Stimulated activated CD4-positive, alpha-beta T cell treated with anti-CD3 and anti-CD28 coated beads, Interleukin-1b, Interleukin-23, amount 100 ng/mL, for 1 hour (primary cell): ENCODE measurements at places on chromosomes 4 and X.

GRCh38 chr4:33512397-33512796 is 2731.9 kb downstream of the ARAP2 start:
- DNase-seq = no peak

GRCh38 chr4:105014234-105014633 is 132.4 kb upstream of the TET2 start:
- no peak for DNase-seq

DNA sequence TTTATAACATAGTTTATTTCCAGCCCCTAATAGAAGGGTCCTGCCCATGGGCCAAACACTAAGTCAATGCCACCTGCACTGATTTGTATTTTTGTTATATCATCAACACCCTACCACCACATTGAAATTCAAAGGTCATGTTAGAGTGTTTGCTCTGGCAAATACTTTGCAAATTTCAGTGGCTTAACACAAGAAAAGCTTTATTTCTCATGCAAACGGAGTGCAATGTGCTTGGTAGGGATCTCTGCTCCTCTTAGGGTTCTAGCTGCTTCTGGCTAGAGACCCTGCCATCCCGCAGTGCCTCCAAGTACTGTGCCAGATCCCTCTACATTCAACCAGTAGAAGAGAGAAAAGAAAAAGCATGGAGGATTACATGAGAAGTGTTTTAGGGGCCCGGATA is 230.8 kb upstream of the TET2 start:
- no peak for DNase-seq

DNA sequence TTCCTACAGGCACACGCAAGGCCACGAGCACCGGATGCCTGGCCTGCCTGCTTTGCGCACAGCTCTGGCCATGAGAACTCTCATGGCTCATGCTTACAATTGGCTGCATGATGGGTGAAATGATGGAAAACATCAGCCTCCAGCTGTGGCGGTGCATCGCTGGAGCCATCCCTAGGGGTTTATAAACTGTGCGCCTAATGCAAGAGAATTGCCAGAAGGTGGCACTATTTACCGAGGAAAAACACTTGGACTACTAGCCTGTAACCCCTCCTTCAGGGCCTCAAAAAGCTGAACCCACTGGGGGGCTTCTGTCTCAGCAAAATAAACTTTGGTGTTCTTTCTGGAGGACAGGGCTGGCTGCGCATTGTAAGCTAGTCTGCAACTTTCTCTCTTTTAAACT is 51.9 kb downstream of the PHKA2 start:
- DNase-seq = no peak

GRCh38 chr4:38574559-38575333 is 89.3 kb upstream of the KLF3 start:
- DNase-seq = no peak

DNA sequence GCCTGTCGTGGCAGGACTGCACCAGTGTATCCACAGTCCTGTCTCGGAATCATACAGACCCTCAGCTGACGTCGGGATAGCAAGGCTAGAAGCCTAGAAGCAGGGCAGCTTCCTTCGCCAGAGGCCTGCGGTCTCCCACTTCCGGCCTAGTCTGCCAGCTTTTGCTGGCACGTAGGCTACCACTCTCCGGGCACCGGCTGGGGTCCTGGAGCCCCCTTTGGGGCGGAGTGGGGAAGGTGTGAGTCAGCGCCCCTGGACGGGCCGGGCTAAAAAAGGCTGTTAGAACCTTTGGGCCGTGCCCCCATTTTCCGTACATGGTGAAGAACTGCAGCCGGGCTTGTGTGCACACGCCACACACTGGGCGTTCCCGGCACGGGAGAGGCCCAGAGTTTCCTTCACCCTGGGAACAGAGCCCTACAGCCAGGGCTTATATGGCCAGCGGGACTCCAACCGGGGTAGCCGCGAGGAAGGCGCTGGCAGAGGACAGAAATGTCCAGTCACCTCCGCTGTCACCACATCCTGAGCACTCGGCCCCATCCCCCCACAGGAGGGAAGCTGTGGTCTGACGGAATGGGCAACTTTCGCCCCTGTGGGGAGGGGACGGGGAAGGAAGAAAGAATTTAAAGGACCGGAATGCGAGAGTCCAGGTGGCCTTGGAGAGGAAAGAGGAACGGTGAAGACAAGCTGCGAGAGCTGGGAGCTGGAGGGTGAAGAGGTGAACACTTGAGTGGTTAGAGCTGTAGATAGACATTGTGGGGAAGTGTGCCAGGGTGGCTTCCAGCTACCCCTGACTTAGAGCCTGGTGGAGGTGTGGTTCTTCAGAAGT is 4.6 kb downstream of the MAGIX start:
- no peak for DNase-seq

- DNase-seq = no peak
These were observed 138.4 kb downstream of the CBR4 start for GRCh38 chr4:168871632-168872031.

DNA sequence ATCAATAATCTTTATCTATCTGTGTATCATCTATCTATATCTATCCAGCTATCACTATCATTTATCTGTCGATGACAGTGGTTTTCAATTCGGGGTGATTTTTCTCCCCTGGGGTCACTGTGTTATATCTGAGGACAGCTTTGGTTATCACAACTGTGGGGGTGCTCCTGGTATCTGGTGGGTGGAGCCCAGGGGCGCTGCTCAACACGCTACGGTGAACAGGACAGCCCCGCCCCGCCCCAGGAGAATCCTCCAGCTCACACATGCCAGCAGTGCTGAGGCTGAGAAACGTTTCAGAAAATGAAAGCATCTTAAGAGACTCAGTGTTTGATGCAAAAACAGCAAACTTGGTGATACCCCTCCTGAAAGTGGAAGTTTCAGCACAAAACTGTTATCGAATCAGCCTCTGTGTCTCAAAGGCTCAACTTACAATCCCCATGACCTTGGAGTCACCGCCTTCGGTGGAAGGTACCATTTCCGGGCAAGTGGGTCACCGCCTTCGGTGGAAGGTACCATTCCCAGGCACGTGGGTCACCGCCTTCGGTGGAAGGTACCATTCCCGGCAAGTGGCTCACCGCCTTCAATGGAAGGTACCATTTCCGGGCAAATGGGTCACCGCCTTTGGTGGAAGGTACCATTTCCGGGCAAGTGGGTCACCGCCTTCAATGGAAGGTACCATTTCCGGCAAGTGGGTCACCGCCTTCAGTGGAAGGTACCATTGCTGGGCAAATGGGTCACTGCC is 315.3 kb downstream of the DHRSX start:
- no peak for DNase-seq

DNA sequence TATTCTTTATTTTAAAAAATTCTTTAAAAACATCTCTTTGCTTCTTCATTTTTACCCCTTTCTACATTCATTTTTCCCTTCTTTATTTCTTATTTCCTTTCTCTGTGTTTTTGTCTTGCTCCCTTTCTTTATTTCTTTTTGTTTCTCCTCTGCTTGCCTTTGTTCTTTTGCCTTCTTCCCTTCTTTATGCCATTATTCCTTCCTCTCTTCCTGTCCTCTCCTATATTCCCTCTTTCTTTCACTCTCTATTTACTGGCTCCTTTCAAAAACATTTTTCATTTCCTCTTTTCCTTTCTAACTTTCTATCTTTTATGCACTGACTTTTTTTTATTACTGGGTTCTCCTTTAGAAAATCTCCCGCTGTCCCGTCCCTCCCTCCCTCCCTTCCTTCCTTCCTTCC is 102.2 kb downstream of the RBMX2 start:
- DNase-seq = no peak

- no peak for DNase-seq
These were observed 179.4 kb downstream of the RAPGEF2 start for GRCh38 chr4:159282329-159282728.

GRCh38 chrX:19342331-19342906 is 1.3 kb upstream of the PDHA1 start:
- DNase-seq = no peak

DNA sequence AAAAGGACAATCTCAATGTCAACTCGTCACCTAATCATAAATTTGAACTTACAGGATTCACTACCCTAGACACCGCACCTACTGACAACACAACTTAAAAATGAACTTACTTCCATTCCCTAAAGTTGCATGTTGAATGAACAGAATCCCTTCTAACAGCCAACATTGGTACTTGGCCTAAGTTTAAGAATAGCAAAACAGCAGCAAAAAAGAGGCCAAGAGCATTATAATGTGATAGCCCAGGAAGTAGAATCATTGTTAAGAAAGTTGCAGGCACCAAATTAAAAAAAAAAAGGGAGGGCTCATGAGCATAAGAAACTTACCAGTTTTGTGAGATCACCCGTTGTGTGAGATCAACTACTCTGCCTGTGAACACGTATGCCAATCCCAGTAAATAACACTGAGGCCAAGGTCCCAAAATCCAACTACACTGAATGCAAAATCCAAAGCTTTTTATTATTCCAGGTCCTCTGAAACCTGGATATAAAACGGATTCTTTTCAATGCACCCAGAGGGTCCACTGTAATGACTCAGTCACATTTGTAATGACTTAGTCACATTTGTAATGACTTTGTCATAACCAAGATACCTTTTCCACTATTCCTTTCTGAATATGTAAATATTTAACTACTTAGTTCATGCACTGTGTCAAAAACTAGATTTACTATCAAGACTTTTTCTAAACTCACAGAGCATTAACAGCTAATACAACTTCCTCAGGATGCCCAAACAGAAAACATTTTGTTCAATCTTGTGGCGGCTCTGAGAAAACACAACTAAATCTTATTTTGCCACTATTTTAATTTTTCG is 6.8 kb downstream of the HNRNPDL start:
- no peak for DNase-seq

- no peak for DNase-seq
These were observed 4.6 kb downstream of the TMEM255A start for GRCh38 chrX:120306630-120307029.

- no peak for DNase-seq
These were observed 378.0 kb upstream of the DMD start for GRCh38 chrX:33589316-33589715.

DNA sequence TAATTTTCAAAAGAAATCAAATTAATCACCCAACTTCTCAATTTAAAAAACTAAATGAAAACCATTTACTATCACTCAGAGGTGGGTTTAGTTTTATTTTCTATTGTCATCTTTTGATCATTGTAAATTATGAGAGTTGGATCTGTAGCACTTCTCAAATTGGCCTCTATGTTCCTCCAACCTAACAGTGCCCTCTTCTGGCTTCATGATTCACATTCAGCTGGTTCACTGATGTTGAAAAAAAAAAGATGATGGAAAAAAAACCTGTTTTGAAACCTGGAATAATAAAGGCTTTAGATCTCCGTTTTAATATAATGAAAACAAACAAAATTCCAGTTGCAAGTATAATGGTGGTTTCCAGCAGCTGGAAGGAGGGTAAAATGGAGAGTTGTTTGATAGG is 2.4 kb upstream of the NBDY start:
- no peak for DNase-seq

- no peak for DNase-seq
These were observed 1.4 kb downstream of the INTU start for GRCh38 chr4:127634181-127634580.

- no peak for DNase-seq
These were observed 47.0 kb upstream of the ANXA10 start for GRCh38 chr4:168045354-168045753.

DNA sequence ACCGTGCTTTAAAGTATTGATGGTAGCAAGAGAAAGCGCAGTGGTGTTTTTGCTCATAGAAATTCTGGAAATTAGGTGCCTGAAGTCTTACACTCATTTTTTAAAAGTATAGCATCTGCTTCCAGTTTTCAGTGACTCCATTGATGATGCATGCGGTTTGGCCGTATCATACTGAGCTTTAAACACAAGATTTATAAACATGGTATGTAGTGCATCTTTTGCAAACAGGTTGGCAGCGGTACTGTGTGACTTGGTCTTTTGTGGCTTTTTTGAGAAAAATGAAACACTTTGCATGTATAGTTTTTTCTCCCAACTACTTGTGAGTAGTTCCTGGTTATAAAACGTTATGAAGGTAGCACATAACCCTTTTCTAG is 2.0 kb downstream of the DDX3X start:
- no peak for DNase-seq

DNA sequence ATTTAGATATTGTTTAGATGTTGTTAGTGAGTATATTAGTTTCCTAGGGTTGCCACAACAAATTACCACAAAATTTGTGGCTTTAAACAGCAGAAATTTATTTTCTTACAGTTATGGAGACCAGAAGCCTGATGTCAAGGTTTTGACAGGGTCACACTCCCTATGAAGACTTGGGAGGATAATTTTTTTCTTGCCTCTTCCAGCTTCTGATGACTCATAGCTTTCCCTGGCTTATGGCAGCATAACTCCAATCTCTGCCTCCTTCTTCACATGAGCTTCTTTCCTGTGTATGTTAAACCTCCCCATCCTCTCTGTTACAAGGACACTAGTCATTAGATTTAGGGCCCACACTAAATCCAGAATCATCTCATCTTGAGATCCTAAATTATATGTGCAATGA is 20.9 kb upstream of the RAB40A start:
- DNase-seq = no peak

- no peak for DNase-seq
These were observed 227.2 kb upstream of the BMP3 start for GRCh38 chr4:80803337-80803736.

GRCh38 chr4:157265281-157265680 is 44.8 kb downstream of the GRIA2 start:
- DNase-seq = no peak

DNA sequence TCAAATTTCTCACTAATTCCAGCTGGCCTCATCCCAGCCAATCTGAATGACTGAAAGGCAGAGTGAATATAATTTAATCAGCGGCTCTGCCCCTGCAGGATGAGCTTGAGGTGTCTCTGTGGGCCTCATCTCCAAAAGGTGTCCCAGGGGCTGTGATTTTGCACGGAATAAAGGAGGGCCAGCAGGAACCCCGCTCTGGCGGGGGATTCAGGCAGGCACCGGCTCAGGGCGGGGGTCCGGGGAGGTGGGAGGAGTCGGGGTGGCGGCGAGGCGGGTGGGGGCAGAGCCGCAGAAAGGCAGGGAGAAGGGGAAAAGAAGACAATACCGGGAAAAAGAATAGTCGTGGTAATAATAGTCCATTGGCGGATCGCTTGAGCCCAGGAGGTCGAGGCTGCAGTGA is 16.0 kb upstream of the ERCC6L start:
- DNase-seq = no peak

DNA sequence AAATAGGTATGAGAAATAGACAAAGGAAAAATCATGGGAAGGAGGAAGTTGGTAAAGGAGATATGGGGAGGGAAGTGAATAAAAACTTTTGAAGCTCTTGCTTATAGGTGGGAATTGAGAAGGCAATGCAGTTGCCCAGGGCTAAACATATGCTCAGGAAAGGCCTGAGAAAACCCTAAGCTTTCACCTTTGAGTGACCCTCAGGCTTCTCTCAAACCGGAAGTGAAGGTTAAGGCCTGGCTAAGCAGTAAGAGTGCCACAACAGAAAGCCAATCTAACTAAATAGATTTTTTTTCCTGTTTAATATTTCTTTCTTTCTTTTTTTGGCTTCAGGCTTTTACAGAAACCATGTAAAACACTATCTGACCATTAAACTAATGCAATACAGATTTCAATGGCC is 69.5 kb upstream of the GABRA3 start:
- DNase-seq = no peak
